ENCODE measurements at places on chromosomes 12 and 14.

DNA sequence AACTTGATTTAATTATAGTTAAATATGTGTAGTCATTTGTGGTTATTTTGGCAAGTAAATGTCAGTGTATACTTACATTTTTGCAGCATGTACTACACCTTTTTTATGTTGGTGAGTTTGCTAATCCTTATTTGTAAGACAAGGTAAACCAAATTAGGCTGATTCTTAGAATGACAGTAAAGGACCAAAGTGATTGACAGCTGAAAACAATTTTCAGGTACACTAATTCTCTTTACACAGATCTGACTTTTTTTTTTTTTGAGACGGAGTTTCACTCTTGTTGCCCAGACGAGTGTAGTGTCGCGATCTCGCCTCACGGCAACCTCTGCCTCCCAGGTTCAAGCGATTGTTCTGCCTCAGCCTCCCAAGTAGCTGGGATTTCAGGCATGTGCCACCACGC lies 8.4 kb downstream of the SLC25A3 start:
- no peak for DNase-seq

- no peak for DNase-seq
These were observed 78.6 kb downstream of the CCDC59 start for GRCh38 chr12:82279536-82280058.

GRCh38 chr12:104457746-104458693 lies 1.3 kb downstream of the CHST11 start:
- DNase-seq = no peak

DNA sequence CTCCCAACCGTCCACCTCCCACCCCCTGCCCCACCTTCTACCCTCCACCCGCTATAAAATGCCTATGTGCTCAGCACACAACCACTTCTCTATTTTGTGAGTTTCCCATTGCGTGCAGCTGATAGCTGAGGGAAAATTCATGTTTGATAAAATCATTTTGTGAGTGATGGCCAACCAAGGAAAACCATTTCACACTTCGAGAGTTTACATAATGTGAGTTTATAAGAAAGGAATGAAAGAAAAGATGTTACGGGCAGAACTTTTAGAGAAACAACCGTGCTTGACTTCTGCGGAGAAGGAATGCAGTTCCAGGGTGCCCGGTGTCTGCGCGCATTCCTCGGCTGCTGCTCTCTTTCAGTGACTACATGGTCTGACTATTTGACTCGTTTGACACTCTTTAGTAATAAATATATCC lies 140.9 kb downstream of the EFCAB11 start:
- no peak for DNase-seq

DNA sequence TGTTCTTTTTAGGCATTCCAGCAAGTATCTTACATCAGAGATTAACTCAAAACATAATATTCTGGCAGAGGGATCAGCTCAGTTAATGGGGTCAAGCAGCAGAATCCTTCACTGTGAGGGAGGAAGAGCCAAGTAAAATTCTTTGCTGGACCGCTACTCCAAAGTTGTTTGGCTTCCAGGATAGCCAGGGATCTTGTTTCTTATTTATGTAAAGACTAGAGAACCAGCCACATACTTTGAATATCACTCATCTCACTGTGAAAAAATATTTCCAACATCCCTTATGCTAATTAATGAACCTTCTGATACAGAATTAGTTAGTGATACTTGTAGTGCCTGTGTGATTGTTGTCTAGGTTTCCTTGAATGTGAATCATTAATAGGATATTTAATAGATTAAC lies 94.2 kb downstream of the PLEKHA5 start:
- no peak for DNase-seq

GRCh38 chr12:68800294-68800693 lies 7.7 kb upstream of the MDM2 start:
- no peak for DNase-seq

DNA sequence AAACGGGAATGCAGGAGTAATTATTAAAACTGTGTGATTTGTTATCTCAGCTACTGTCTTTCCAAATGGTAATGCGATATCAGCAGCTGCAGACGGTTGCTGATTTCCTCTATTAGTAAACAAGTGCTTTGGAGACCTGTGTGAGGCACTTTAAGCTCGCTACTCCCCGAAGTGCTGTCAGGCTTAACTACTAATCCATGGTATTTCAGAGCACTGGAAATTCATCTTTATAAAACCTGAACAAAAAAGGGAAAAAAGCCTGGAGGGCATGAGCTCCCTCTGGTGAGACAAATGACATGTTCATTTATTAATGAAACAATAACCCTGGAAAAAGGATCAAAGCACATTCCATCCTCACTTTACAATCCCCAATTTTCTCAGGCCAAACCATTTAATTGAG lies 143.6 kb upstream of the OTX2 start:
- no peak for DNase-seq

GRCh38 chr14:99268810-99269707 lies 2.9 kb downstream of the BCL11B start:
- DNase-seq = no peak
